ENCODE measurements at places on chromosomes 6 and 20.
A peak's percentile ranks its signal among the peaks of the same experiment; 100 is the strongest.

DNA sequence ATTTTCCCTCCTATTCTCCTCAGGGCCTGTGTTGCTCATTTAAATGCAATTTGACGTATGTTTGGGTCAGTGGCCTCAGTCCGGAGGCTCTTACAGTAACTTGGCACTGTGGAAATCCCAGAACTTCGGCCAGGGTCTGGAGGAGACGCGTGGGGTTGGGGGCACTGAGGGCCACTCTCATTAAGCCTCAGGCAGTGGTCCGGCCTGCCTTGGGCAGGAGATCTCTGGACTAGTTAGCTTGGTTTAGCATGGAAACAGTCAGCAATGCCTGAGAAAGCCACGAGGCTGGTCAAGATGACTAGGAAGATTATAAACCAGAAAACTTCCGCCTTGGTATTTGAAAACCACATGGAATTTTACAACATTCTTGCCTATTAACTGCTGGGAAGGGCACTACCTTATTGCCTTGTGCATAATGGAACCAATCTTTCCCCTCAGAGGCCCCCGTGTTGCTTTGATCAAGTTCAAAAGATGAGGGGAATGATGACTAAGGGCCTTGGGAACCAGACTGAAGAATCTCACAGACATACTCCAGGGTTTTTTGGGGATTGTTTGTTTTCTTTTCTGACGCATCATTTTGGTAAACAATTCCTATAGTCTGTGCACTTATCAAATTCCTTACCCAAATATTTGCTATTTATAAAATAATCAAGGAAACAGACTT lies 206.0 kb upstream of the PREP start:
- DNase-seq, result no peak

DNA sequence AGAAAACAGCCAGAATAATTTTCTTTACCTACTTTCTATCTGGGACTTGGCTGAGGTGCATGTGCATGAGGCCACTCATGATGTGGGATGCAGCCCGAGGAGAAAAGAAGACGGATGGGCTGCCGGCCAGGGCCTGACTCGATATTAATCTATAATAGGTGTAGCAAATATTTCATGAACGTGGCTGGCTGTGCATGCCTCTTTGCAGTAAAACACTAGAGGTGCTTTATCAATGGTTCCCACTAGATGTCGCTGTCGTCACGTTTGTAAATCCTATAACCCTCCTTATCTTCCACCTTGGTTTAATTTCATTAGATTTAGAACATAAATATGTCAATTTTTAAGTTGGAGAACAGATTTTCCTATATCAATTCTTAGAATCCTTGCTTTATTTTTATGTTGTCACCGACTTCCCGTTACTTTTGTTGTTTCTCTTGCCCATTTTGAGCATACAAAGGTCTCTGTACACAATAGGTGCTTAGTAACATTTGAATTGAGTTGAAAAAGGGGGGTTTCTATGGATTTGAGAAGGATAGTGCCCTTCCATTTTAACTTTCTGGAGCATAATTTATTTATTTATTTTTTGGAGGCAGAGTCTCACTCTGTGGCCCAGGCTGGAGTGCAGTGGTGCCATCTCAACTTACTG lies 19.6 kb upstream of the FERMT1 start:
- peak; percentile 54 for DNase-seq

- no peak for DNase-seq
These were observed 22.8 kb upstream of the CCN6 start for GRCh38 chr6:112030961-112031660.

DNA sequence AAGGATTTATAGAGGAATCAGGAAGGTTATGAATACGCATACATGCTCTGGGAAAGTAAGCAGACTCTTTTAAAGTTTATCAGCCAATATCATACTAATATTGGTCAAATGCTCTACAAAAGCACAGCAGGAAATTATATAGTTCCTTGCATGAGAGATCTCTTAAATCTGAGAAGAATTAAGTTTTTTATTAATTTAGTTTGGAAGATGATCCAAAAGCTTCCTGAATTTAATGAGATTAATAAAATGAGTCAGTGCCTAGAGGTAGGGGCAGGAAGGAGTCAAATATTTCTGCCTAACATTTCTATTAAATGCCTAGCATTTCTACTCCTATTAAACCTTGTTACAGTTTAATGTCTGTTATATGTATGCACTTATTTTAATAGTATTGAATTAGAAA lies 1608.2 kb downstream of the GRIK2 start:
- DNase-seq, result no peak

Measured in stimulated activated CD4-positive, alpha-beta T cell treated with anti-CD3 and anti-CD28 coated beads, Interleukin-2, amount 100 ng/mL, for 48 hours (primary cell).